ENCODE measurements at places on chromosomes 3 and 15.

- no peak for DNase-seq
These were observed 1198.9 kb upstream of the GBE1 start for GRCh38 chr3:82960379-82960778.

DNA sequence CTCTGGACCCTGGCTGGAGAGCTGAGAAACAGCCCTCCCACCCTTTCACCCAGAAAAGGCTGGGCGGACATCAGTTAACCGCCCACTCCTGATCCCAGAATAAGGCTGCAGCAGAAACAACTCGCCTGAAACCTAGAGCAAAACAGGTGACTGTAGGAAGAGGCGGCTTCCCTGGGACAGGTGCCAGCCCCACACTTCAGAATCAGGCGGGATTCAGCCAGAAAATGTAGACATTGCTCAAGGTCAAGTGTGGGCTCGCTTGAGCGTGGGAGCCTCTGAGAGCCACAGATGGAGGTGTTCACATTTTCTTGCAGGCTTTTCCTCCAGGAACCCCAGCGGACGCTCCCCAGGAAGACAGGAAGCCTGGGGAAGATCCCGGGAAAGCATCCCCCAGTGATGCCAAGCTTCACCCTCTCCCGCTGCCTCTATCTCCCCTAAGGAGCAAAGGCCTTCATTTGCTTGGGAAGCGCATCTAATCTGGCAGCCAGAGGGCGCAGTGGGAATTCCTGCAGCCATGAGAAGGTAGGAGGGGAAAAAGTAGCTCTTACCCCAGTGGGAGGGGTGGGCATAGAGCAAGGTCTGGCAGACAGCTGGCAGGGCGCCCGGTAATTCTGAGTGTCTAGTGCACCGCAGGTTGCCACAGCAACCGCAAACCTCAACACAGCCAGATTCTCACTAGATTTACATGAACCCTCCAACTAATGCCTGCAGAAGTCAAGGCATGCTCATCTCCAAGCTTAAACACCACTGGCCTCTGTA, 77.7 kb downstream of the OCA2 start:
- DNase-seq, result no peak

- DNase-seq, result no peak
These were observed 437.7 kb downstream of the SI start for GRCh38 chr3:164640591-164640990.

DNA sequence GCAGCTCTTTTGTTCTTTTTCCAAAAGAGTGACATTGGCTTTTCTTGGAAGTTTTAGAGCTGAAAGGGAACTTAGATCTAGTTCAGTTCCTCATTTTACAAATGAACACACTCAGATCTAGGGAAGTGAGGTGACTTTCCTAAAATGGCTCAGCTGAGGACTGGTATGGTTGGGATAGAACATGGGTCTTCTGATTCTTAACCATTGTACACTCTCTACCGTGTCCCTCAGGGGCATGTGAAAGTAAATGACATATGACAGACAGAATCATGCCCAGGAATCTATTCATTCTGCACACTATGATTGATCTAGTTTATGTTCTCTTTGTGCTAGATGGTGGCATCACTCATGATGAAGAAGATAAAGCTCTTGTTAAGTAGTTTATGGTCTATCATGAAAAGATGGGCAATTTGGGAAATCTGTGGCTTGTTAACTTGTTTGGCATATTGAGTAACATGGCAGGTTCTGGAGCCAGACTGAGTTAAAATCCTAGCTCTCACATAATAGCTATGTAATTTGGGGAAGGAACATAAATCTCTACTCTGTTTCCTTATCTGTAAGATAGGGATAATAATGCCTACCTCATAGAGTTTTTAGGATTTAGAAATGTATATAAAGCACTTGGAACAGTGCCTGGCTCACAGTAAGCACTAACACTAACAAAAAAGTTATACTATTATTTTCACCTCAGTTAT, 30.9 kb downstream of the UBE2E1 start:
- no peak for DNase-seq

GRCh38 chr3:169754711-169755110, 10.1 kb downstream of the TERC start:
- DNase-seq, result no peak
